Skeletal muscle cell (primary cell): ENCODE measurements at places on chromosomes 3 and 15.

DNA sequence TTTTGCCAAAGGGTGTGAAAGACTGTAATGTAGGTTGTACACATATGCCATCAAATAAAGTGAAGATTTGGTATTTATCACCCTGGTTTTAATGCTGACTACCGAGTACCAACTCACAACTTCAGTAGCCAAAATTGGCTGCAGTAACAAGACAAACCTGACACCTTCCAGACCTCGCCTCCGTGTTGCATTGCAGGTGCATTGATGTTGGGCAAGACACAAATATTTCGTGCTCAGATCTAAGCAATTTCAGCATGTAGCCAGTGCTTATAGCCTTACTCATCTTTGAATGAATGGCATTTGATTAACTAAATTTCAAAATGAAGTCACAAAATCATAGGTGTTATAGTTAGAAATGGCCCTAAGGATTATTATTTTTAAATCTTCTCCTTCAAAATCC is 400.2 kb downstream of the SOX2 start:
- DNase-seq: no peak

- peak; percentile 57 for DNase-seq
Measured at GRCh38 chr3:155282385-155283091, 10.9 kb downstream of the STRIT1 start.

GRCh38 chr3:114362815-114363214 is 69.0 kb downstream of the TIGIT start:
- DNase-seq: no peak

DNA sequence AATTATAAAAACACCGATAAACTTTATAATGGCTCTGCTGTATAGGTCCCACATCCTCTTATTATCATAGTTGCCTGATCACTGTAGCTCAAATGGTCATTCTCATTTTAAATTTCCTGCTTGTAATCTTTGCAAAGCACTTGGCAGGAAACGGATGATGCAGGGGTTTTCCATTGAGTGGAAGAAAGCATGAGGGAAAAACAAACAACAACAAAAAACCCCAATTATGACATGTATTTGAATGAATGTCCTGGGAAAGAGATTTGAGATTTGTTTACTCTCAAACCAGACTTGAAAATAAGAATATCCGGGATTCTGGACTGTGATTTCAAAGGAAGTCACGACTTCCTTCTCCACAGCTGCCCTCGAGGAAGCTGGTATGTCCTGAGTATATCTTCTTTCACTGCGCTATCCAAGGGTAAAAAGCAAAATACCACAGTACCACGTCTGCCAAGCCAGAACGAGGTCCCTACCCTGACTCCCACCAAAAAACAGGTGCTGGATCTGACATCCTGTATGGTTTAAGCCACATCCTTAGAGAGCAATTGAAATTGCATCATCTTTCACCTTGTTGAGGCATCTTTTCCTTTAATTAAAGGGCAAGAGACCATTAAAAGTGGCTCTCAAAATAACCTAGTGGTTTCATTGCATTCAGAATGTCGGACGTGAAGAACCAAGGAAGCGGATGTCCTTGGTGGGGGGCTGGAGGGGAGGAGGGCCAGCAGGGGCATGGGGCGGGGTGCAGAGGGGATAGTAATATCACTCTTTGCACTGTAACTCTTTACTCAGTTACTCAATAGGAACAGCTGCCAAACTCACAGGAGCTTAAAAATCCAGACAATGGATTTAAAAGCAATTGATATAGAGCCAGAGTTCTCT is 13.5 kb upstream of the TIPIN start:
- DNase-seq: peak; percentile 14

- no peak for DNase-seq
Measured at GRCh38 chr15:72285927-72286516, 13.7 kb upstream of the PARP6 start.

DNA sequence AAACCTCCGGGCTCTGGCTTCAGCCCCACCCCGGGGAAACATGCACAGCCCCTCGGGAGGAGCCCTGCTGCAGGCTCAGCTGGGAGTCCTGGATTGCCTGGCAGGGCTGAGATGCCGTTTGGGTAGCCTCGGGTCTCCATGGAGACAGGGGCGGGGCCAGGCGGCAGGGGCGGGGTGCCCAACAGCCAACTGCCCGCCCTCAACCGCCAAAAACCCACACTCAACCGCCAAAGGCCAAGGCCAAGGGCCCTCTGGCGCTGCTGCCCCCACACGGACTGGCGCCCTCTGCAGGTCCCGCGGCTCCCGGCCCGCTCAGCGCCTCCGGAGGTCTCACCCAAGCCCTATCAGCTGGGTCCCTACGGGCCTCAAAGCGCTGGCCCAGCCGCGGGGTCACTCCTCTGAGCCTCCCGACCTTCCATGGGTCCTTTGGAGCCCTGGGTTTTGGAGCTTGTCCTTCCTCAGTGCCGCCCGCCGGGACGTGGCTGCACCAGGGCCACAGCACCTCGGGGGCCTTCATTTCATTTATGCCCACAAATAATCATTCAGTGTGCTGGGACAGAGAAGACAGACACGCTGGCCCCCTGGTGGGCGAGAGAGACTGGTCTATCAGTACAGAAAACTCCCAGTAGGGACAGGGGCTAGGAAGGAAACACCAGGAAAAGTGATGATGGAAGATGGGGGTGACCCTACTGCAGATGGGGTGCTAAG is 33.5 kb upstream of the ACAD9 start:
- no peak for DNase-seq

- DNase-seq: peak; percentile 52
Measured at GRCh38 chr3:100913870-100914648, 79.2 kb downstream of the ABI3BP start.

DNA sequence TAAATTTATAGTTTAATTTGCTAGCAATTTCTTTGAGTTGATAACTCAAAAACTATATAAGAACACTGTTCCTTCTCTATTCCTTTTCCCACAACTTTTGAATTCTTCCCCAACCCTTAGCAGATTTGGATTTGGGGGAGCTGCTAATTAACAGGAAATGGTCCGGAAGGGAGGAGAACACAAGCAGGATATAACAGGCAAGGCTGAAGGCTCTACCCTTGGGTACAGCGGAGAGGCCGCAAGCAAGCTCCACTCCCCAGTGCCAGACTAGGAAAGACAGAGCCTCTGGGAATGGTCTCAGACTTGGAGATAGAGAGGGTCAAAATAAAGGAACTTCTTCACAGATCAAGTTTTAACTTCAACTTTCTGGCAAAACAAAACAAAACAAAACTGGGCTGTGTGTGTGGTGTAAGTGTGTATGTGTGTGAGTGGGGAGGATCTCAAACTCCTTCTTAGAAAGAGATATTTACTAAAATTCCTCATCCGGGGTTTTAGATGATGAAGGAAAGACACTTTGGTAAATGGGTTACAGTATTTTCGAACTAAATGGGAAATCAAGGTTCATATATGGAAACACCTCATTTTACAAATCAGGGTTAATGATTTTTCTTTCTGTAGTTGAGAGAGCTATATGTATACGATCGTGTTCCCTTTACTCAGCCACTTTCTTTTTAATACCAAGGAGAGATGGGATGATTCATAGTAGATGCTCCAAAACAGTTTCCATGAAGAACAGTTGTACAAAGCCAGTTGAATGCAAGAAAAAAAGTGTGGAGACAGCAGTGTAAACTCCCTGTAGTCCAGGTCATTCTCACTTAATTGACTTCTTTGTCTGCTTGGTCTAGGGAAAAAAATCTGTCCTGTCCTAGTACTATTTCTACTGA is 161.1 kb downstream of the TP63 start:
- no peak for DNase-seq

GRCh38 chr3:15175605-15176004 is 30.4 kb upstream of the CAPN7 start:
- DNase-seq: no peak

GRCh38 chr3:73453666-73454065 is 171.1 kb downstream of the PDZRN3 start:
- DNase-seq: peak; percentile 37

DNA sequence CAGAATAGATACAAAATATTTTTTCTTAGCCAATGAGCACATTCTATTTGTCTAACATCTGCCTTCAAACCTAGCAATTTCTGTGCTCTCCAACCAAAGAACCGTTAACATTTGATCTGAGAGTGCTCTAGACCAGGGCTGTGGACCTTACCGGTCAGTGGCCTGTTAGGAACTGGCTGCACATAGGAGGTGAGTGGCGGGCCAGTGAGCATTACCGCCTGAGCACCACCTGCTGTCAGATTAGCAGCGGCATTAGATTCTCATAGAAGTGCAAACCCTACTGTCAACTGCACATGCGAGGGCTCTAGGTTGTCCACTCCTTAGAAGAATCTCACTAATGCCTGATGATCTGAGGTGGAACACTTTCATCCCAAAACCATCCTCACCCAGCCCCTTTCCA is 131.7 kb downstream of the CADM2 start:
- DNase-seq: no peak
